ENCODE measurements at places on chromosomes 3 and 15. TPM values are rescaled to one million over a fixed set of nuclear protein-coding genes. Genes with fewer than 3 reads are reported as not detected.

KBTBD13 gene
- not detected for total RNA-seq

MNS1 gene
- total RNA-seq = 1.1 TPM

COX17 gene
- 21.4 TPM for total RNA-seq

ALG3 gene
- total RNA-seq = 23.5 TPM

TWF2 gene
- total RNA-seq = 62.7 TPM

ANKRD34C gene
- not detected for total RNA-seq

PGBD4 gene
- total RNA-seq = 1.8 TPM

NECTIN3 gene
- 43.1 TPM for total RNA-seq

UBE2E1 gene
- 75.1 TPM for total RNA-seq

CX3CR1 gene
- total RNA-seq = not detected

MFN1 gene
- 48.9 TPM for total RNA-seq

EXD1 gene
- total RNA-seq = not detected

RTP1 gene
- total RNA-seq = not detected

TRPM1 gene
- not detected for total RNA-seq

RPL39L gene
- 12.2 TPM for total RNA-seq

C3orf22 gene
- total RNA-seq = not detected

PRRT3 gene
- total RNA-seq = 2.1 TPM

THBS1 gene
- 1,557 TPM for total RNA-seq

RARRES1 gene
- 166 TPM for total RNA-seq

ACKR2 gene
- total RNA-seq = 0.28 TPM

KY gene
- total RNA-seq = 0.28 TPM

NPAP1 gene
- not detected for total RNA-seq

CLRN1 gene
- not detected for total RNA-seq

SLC9A9 gene
- 10.3 TPM for total RNA-seq

ADGRG7 gene
- total RNA-seq = not detected

ARGFX gene
- total RNA-seq = not detected

PLCL2 gene
- 7.4 TPM for total RNA-seq

KIF15 gene
- 1.8 TPM for total RNA-seq

AP3B2 gene
- 0.43 TPM for total RNA-seq

CLDN18 gene
- total RNA-seq = not detected

GPR171 gene
- not detected for total RNA-seq

ALDH1L1 gene
- under 0.01 TPM for total RNA-seq
